ENCODE measurements at places on chromosomes 3 and 15.

DNA sequence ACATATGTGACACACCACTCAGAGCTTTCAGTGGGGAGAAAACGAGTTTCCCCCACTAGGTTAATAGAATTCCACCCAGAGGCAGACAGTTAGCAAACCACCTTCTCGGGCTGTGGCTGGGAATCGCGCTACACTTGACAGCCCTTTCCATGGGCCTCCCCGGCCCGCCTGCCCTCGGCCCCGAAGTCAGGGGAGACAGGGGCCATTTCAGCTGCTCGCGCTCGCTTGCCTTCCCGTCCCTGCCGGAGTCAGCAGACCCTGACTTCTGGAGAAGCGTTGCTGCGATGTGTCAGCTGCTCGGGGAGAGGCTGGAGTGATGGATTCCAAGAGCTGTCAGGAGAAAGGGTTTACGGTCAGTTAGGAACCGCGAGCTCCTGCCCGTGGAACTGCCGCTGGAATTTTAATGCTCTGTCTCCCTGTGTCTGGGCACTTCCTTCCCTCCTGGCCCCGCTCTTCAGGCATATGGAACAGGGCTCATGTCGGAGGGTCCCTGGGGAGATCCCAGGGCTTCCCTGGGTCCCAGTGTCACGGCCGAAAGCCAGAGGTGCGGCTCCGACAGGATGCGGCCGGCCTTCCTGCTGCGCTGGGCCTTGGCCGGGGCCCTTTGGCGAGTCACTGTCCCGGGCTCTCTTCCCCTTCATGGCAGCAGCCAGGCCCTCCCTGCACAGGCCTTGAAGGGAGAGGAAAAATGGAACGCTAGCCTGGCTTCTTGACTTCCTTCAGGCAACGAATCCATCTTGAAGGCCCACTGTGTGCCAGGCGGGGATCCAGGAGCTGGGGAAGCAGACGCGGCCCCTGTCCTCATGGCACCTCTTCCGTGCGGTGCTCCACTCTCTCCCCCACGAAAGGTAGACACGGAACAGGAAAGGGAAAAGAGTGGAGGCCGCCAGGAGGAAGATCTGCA is 38.4 kb upstream of the VPS8 start:
- DNase-seq, result peak; percentile 9

- no peak for DNase-seq
Measured at GRCh38 chr3:151379083-151379734, 5.3 kb downstream of the P2RY12 start.

- no peak for DNase-seq
Measured at GRCh38 chr3:49358884-49359225, 702 bp upstream of the GPX1 start.

DNA sequence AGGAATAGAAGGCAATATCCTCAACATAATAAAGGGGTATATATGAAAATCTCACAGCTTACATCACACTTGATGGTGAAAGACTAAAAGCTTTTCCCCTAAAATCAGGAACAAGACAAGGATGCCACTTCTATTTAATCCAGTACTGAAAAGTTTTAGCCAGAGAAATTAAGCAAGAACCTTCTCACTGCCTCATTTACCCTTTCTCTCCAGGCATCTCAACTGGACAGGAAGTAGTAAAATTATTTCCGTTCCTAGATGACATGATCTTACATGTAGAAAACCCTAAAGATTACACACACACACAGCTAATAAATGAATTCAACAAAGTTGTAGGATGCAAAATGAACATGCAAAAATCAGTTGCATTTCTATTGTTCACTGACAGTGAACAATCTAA is 11.2 kb downstream of the SCAP start:
- DNase-seq, result no peak

DNA sequence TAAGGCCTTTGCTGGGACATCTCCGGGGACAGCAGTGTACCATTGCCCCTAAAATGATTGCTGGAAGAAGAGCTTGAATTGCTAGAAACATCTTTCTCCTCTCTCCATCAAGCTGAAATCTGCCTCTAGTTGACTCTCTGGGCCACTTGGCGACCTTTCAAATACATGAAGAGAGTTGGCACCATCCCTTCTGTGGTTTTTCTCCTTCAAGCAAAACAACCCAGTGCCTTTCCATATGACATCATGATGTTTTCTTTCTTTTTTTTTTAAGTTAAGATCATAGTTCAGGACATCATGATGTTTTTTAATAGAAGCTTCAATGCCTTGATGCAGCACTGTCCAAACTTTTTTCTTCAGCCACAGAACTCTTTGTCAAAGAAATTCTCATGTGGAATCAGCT is 144.0 kb upstream of the PTPRG start:
- no peak for DNase-seq

DNA sequence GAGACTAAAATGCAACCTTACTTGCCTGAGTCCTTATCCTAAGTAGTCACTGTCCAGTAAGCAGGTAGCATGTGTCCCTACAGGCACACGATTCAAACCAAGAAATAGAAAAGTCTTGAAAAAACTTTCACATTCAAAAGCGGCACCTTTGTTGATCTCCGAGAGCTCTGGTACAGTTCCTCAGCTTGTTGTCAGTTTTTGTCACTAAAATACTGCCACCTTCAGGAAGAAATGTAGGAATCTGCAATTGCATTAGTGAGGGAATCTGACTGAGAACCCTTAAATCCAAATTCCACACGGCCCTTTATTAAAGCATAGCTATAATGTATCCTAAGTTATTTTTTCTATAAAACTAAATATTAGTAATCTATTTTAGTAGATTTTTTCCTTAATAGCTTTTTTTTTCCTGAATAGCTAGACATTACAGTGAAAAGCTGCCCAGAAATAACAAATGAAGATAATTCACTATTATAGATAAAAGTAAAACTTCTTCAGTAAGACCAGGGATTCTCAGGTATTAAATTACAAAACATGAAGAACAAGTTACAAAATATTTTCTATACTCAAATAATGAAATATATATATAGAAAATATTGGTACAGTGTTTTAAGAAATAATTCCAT is 44.0 kb downstream of the CCDC54 start:
- DNase-seq, result no peak

All from cortex of kidney (tissue), 1 donor.